ENCODE measurements at places on chromosomes 6 and 20.

- no peak for DNase-seq
Observed at GRCh38 chr6:167764713-167765479, 61.8 kb upstream of the AFDN start.

DNA sequence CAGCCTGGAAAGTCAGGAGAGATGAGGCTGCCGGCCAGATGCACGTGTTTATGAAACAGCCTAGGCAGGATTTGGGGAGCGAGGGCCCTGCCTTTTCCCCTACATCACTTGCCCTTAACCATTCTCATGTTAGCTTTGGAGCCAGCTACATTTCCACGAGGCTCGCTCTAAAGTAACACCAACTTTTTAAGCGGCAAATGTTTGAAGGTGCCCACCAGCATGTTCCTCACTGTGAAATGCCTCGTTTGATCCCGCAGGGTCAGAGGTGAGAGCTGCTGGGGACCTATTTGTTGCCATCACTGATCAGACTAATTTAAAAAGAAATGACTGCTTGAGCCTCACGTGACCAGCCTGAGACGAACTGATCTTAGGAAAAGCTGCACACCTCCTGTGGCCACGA, 51.6 kb upstream of the DACT2 start:
- DNase-seq, result no peak

GRCh38 chr6:104705095-104705707, 154.5 kb downstream of the HACE1 start:
- DNase-seq, result no peak

- no peak for DNase-seq
Observed at GRCh38 chr6:24882295-24882694, 53.5 kb downstream of the RIPOR2 start.

- DNase-seq, result no peak
Observed at GRCh38 chr20:57671072-57671391, 38.8 kb downstream of the PMEPA1 start.

- no peak for DNase-seq
Observed at GRCh38 chr6:12277386-12277785, 12.8 kb upstream of the EDN1 start.

- no peak for DNase-seq
Observed at GRCh38 chr6:24778121-24778520, 3.4 kb downstream of the GMNN start.

GRCh38 chr20:32749914-32750637, 6.8 kb upstream of the COMMD7 start:
- no peak for DNase-seq

DNA sequence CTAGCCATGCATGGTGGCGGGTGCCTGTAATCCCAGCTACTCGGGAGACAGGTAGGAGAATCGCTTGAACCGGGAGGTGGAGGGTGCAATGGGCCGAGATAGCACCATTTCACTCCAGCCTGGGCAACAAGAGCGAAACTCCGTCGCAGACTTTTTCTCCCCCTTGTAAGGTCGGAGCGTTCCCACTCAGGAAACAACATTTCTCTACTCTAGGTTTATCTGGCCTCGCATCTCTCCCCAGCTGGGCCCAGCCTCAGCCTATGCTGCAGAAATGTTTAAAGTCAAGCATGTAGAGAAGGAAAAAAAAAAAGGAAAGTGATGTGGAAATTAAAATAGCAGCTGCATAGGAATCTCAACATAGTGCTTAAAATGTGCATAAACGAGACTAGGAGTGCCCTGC, 172.3 kb downstream of the TRIM27 start:
- DNase-seq, result no peak
